Pancreas (tissue), 10 donors: ENCODE measurements at places on chromosomes 1 and 21. TPM values are rescaled to one million over a fixed set of nuclear protein-coding genes. Genes with fewer than 3 reads are reported as not detected.

Gene DCDC2B
- total RNA-seq: not detected

Gene CFHR2
- total RNA-seq: not detected

Gene LCE2C
- not detected for total RNA-seq

Gene CHD5
- total RNA-seq: 0.09 TPM

Gene BNIPL
- total RNA-seq: 0.12 TPM

Gene NBPF4
- not detected for total RNA-seq

Gene FAM131C
- 1.8 TPM for total RNA-seq

Gene NUAK2
- total RNA-seq: 8.7 TPM

Gene KCNA3
- 1.2 TPM for total RNA-seq

Gene MEX3A
- total RNA-seq: 1.3 TPM

Gene CYP4X1
- total RNA-seq: 0.98 TPM

Gene KRTAP22-1
- total RNA-seq: not detected

Gene C1orf53
- total RNA-seq: 2.7 TPM

Gene ETS2
- total RNA-seq: 11.6 TPM

Gene RNF187
- total RNA-seq: 51.0 TPM

Gene OPRD1
- total RNA-seq: 0.19 TPM

Gene KRTAP13-1
- total RNA-seq: not detected

Gene KPRP
- not detected for total RNA-seq

Gene HJV
- total RNA-seq: not detected

Gene SELP
- total RNA-seq: 2.2 TPM

Gene SERPINC1
- not detected for total RNA-seq

Gene DNALI1
- 16.3 TPM for total RNA-seq
